Suppressor macrophage treated with lipopolysaccharide for 1 hour (primary cell): ENCODE measurements at places on chromosomes 13 and 19.
A peak's percentile ranks its signal among the peaks of the same experiment; 100 is the strongest.

DNA sequence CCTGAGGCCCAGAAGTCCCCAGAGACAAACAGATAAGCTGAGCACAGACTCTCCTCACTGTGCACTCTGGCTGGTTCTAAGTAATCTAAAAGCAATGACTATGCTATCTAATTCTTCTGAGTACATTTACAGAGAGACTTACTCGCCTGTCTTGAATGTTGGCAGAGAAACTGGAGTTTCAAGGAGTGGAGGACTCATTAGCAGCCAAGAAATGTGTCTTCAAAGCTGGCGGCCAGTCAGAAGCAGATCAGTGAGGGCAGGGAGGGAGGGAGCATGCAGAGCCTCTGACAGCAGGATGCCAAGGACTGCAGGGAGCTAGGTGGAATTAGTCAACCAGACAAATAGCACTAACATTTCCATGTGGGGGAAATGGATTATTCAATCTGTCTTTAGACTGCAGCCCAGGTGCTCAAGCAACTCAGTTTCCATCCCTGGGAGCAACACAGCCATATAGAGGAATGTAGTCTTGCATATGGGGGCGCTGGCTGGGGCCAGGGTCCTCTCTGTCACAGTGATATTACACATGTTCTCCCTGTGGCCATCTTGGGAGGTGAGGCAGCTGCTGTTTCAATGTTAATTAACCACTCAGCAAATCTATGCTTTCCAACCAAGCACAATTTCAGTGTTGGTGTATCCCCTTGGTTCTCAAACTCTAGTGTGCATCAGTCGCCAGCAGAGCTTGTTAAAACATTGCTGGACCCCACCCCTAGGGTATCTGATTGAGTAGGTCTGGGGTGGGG lies 97.9 kb downstream of the CCNA1 start:
- no peak for DNase-seq

DNA sequence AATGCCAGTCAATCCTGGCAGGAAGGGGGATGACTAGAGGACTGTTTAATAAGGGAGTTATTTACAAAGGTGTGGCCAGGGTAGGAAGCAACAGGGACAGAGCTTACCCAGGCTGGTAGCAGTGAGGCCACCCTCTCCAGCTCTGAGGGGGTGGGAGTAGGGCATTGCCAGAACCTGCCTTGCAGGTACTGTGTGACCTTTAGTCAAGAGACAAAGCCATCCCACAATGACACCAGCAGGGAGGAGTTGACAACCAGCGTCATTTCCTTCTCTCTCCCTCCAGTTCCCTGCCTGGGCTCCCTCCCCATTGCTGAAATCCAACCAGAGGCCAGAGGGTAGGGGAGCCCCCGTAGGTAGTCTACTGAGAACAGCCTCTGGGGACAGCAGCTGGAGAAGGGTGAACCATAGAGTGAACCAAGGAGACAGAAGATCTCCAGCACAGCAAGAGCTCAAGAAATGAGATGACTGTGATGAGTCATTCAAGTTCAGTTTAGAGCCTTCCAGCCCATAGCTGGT lies 33.3 kb upstream of the SPATA13 start:
- DNase-seq, result no peak

GRCh38 chr19:48867746-48868113 lies 687 bp downstream of the PLEKHA4 start:
- DNase-seq, result no peak

DNA sequence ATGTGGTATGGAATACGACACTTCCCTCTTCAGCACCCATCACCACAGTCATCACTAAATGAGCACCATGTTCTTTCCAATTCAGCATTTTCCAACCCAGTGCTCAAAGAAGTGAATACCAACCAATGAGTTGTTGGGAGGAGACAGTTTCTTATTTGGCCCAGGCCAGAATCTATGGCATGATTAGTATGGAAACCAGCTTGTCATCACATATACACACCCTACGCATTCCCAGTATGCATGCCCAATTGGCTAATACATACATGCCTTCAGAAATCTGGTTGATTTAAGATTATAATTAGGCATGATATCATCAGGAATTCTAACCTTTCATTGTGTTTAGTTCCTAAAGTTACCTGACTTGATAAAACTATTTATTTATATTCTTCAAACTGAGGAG lies 430.0 kb downstream of the DIAPH3 start:
- no peak for DNase-seq

- no peak for DNase-seq
Observed at GRCh38 chr13:38514575-38514974, 164.9 kb downstream of the UFM1 start.

GRCh38 chr13:92547266-92547665 lies 679.3 kb upstream of the GPC6 start:
- DNase-seq, result no peak

- no peak for DNase-seq
Observed at GRCh38 chr13:106372199-106373155, 163.0 kb downstream of the EFNB2 start.

DNA sequence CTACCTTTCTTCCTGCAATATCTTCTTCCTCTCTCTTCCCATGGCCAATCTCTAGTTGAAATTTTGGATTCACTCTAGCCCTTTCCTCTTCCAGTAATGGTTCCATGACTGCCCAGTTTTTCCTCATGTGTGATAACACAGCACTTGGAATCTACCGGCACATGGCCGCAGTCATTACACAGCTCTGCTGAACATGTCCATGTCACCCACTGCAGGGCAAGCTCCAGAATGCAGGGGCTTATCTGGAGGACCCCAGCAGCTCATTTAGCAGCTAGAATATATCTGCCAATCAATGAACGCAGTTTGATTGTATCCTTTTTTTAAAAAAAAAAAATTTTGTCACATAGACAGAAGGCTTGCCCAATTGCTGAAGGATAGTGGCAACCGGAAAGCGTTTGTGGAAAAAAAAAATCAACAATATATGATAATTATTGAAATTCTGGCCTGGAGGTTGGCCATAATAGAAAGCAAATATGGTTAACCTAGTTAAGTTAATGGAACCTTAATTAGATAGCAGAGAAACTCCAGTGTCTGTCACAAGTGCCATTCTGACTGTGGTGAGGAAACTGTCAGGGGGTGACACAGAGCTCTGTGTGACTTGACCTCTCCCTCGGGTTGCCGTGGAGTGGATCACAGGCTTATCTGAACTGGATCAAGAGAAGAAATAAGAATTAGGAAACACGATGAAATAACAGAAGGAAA lies 426.7 kb downstream of the LIG4 start:
- DNase-seq, result no peak

DNA sequence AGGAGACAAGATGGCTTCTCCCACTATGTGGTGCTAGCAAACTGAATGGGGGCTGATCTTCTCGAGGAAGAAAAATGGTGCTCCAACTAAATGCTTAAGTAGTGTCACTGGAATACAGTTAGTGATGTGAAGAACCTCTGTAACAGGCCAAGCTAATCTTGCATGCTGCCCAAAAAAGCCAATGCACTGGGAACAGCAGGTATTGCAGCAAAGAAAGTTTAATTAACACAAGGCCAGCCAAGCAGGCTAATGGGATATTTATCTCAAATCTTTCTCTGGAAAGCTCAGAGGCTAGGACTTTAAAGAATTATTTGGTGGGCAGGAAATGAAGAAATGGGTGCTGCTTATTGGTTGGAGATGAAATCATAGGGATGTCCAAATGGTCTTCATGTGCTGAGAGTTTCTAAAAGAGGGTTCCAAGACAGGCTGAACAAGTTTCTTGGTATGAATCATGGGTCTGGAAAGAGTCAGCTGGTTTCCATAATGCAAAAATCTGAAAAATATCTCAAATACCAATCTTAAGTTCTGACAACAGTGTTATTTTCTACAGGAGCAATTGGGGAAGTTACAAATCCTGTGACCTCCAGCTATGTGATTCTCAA lies 1550.5 kb downstream of the SLITRK5 start:
- DNase-seq, result no peak

DNA sequence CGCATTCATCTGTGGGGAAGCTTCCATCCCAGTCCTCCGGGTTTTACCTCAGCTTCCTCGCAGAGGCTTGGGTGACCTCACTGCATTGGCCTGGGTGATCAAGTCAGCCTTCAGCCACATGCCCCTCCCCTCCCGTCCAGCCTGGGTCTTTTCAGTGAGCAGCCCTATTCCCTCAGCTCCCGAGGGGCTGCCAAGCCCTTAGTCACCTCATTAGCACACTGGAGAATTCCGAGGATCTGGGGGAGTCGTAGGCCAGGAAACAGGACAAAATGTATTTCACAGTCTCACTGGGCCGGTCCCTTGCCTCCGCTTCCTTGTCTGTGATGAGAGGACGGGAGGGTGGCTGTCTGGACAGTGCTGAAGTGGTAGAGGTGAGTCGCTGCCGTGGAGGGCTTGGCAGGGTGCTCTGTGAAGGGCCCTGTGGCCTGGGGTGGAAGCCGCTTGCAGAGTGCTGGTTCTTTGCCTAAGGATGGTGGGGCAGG lies 19.9 kb downstream of the KDM4B start:
- no peak for DNase-seq

DNA sequence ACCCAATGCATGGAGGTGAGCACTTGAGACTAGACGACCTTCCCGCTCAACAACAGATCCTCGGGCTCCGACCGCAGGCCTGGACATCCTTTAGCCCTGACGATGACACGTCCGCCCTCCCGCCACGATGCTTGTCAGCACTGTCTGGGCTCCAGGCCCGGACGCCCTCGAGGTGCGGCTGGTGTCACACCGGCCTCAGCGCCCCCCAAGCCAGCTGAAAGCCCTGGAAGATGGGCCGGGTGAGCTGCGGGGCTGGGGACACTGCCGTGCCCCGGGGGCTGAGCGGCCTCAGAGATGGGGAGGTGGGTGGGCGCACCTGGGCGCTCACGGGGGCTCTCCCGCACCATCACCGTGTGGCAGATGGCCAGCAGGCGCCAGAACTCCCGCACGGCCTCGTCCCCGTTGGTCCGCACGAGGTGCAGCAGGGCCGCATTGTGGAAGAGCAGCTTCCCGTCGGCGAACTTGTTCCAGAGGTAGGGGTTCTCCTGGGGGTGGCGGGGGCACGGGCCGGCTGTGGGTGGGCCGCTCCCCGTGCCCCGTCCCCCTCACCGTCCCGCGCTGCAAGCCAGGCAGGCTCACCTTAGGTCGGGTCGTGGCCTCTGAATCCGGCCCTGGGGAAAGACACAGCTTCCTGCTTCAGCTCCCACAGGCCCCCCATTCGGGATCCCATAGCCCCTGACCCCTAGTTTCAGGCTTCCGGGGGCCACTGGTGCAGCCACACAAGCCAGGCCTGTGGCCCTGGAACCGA lies 15.5 kb downstream of the ATP8B3 start:
- no peak for DNase-seq

DNA sequence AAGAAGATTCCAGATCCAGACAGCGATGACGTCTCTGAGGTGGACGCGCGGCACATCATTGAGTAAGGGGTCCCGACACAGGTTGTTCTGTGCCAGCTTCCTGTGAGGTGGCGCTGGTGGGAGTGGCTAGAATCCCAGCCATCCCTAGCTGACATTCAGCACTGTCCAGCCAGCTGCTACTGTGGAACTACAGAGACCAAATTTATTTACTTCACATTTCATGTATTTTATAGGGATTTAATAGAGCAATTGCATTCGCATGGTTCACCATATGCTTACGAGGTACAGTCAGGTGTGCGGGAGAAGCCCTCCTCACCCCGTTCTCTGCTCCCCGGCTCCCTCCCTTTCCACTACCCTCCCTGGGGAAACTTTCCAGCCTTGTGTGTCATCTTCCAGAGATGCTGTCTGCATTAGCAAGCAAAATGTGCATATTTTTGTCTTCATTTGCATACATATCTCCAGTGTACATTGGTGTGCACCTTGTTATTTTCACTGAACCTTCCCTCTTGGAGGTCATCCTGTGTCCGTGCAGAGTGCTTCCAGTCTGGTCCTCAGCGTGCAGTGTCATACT lies 47.2 kb downstream of the SMARCA4 start:
- DNase-seq, result no peak

- peak; percentile 89 for DNase-seq
Observed at GRCh38 chr19:37655301-37655688, at the start of gene ZFP30. Gene ZFP30 (minus strand): TSS chr19:37655465. CDS start chr19:37647822, 7,643 bp downstream.

GRCh38 chr13:100625447-100625846 lies 36.9 kb upstream of the GGACT start:
- DNase-seq, result no peak

- DNase-seq, result peak; percentile 48
Observed at GRCh38 chr13:29754473-29754806, 96.0 kb downstream of the UBL3 start.

- DNase-seq, result no peak
Observed at GRCh38 chr19:57648331-57649003, 15.5 kb downstream of the ZNF211 start.

DNA sequence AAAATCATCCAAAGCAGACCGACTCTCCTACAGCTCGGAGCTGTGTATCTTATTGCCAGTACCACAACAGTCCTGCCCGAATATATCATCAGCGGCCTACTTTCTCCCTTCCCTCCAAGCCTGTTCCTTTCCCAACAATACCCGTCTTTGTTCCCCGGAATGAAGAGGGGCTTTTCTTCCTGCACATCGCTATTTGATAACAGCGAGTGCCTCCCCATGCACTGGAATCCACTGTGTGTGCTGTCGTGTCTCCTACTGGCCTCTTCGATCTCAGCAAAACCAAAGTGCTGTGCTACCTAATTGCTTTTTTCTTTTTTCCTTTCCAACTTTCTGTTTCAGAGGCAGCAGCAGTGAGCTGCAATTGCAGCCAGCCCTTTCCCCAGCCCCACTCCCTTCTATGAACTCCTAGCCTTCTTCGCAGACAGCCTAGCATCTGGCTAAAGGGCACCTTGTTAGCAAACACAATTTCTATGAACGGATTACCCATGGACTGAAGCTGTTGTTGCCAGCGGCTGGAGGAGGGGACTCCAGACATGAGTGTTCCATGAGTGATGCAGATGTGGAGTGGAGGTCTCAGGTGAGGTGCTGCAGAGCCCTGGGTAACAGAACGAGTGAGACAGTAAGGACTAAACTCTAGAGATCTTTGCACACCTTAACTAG lies 43.4 kb downstream of the EFNB2 start:
- DNase-seq, result no peak

GRCh38 chr13:37647031-37647650 lies 48.6 kb upstream of the POSTN start:
- DNase-seq, result no peak

GRCh38 chr19:46287585-46287984 lies 9.3 kb upstream of the HIF3A start:
- peak; percentile 28 for DNase-seq

- DNase-seq, result peak; percentile 68
Observed at GRCh38 chr19:15330801-15331418, 1.4 kb downstream of the BRD4 start.

DNA sequence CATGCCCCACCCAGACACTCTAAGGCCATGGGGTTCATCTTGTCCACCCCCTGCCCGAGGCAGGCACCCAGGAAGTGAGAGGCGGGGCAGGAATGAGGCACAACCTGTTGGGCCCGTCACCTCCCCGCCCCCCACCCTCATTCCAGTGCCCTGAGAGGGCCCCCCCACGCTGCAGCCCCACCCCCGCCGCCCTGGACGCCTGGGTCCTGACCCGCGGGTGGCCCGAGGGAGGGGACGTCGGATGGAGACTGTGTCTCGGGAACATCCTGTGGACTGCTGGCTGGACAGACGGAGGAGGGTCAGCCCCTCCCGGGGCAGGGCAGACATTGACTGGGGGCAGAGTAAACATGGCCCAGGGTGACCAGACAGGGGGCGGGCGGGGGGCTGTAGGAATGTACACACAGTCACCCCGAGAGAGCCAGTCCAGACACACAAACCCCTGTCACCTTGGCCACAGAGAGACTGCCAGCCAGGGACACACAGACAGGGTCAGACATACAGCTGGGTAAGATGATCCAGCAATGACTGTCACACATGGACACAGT lies 7.4 kb upstream of the JUNB start:
- DNase-seq, result peak; percentile 58

- DNase-seq, result no peak
Observed at GRCh38 chr13:83905641-83906040, 23.4 kb upstream of the SLITRK1 start.
